ENCODE measurements at places on chromosomes 3 and 15.

DNA sequence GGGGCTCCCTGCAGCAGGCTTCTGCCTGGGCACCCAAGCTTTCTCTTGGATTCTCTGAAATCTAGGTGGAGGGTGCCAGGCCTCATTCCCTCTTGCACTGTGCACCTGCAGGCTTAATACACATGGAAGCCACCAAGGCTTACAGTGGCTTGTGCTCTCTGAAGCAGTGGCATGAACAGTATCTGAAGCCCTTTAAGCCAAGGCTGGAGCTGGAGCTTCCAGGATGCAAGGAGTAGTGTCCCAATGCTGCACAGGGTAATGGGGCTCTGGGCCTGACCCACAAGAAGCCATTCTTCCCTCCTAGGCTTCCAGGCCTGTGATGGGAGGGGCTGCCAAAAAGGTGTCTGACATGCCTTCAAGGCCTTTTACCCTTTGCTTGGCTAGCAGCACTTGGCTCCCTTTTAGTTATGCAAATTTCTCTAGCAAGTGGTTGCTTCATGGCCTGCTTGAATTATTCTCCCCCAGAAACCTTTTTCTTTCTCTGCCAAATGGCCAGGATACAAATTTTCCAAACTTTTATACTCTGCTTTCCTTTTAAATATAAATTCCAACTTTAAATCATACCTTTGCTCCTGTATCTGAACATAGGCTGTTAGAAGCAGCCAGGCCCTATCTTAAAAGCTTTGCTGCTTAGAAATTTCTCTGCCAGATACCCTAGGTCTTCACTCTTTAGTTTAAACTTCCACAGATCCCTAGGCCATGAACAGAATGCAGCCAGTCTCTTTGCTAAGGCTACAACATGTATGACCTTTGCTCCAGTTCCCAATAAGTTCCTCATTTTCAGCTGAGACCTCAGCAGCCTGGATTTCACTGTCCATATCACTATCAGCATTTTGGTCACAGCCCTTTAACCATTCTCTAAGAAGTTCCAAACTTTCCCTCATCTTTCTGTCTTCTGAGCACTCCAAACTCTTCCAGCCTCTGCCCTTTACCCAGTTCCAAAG, 201.1 kb upstream of the LRRFIP2 start:
- DNase-seq: no peak

GRCh38 chr3:104273046-104273649, 1093.6 kb upstream of the ALCAM start:
- DNase-seq: no peak

DNA sequence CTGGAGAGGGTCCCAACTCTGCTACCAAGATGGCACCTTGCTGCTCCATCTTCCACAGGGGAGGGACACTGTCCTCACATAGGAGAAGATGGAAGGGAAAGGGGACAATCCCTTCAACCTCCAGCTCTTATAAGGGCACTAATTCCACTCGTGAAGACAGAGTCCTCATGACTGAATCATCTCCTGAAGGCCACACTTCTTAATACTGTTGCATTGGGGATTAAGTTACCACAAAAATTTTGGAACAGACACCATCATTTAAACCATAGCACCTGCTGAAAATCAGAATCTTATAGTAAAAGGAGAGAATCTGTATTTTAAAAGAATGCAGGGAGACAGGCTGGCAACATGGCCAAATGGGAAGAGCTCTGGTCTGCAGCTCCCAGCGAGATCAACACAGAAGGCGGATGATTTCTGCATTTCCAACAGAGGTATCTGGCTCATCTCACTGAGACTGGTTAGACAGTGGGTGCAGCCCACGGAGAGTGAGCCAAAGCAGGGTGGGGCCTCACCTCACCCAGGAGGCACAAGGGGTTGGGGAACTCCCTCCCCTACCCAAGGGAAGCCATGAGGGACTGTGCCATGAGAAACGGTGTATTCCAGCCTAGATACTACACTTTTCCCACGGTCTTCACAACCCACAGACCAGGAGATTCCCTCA, 69.4 kb upstream of the LIPC start:
- DNase-seq: no peak

DNA sequence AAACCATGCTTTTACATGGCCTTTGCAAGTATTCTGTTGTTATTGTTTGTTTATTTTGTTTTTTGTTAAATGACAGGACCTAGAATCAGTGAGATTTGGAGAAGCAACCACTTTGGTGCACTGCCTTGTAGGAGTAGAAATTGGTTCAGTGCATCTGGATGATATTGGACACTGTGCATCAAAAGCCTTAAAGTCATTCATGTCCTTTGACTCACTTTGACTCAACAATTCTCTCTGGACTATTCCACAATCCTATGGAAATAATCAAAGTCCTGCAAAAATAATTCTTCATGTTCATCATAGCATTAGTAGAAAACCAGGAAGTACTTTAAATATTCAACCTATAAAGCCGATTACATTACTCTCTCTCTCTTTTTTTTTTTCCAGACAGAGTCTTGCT, 224.8 kb downstream of the ABHD5 start:
- no peak for DNase-seq

DNA sequence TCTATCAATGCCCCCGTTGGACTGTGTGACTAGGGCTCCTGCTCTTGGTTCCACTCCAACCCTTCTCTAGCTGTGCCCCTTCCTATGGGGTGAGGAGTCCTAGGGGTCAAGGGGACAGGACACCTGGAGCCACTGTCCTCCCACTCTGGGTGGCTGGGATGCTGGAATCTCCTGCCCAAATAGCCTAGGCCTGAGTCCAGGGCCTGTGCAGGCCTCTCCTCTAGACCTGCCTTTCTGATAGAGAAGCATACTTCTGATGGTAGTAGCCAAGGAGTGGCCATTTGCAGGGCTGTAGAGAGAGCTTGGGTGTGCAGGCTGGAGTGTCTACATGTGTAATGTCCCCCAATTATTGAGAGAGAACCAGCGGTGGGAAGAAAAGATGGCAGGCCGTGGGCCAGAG, 54.2 kb downstream of the ITGA11 start:
- no peak for DNase-seq

GRCh38 chr3:165617134-165617533, 220.1 kb downstream of the BCHE start:
- DNase-seq: no peak

- DNase-seq: no peak
Measured at GRCh38 chr15:26073430-26074333, 210.6 kb upstream of the ATP10A start.

- no peak for DNase-seq
Measured at GRCh38 chr3:152266221-152266995, 2.3 kb upstream of the MBNL1 start.

GRCh38 chr3:38731522-38731921, 82.0 kb upstream of the SCN5A start:
- no peak for DNase-seq

DNA sequence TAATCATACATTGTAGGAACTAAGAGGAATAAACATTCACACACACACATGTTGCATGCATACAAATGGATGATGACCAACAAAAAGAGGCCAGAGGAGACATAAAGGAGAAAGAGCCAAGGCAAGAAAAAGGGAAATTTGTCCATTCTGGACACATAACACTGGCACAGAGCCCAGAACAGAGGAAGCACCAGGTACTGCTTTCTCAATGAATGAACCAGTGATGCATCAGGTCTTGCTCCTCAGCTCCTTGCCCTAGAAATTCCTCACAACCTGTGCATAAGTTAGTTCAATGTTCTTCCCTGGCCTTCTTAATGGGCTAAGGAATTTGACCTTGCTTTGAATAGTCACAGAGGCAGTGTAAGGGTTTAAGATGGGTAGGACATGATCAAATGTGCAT, 270.3 kb downstream of the ERC2 start:
- DNase-seq: no peak

- no peak for DNase-seq
Measured at GRCh38 chr3:132236701-132237651, 80.2 kb upstream of the ACP3 start.

DNA sequence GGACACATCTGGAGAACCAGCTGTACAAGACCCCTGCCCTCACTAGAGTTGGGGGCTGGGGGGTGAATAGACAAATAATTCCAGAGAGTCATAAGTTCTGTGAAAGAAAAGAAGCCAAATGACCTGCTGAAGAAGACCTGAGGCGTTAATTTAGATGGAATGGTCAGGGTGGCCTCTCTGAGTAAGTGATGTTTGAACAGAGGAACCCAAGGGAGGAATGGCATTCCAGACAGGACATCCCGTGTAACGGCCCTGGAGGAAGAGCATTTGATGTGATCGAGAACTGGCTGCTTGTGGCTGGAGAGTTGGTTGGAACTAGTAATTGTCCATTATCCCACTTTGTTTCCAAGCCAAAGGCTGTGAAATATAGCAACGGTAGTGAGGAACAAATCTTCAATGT, 1.7 kb downstream of the NR2C2 start:
- DNase-seq: no peak

- no peak for DNase-seq
Measured at GRCh38 chr15:43346305-43346704, 15.9 kb upstream of the LCMT2 start.

DNA sequence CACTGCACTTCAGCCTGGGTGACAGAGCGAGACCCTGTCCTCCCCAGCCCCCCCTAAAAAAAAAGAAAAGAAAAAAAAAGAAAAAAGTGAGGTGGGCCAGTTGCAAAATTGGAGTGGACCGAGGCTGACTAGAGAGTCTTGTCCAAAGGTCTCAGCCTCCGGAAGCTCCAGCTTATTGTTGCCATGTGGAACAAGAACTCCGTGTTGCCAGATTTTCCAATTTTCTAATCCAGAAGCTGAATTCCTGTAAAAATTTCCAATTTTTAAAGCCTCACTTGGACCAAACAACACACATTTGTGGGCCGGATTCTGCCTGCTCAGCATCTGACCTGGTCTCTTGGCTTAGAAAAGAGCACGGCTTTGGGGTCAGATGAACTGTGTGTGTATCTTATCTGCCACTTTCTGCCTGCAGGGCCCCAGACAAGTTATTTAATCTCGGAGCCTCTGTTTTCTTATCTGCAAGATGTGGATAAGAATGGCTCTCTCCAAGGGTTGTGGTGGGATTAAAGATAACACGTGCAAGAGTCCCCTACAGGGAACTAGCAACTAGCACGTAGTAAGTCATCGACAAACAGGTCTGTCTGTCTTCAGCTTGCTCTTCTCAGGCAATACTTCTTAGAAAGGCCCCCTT, 73.7 kb upstream of the TLE3 start:
- no peak for DNase-seq

- DNase-seq: no peak
Measured at GRCh38 chr15:26095710-26096330, 232.7 kb upstream of the ATP10A start.

DNA sequence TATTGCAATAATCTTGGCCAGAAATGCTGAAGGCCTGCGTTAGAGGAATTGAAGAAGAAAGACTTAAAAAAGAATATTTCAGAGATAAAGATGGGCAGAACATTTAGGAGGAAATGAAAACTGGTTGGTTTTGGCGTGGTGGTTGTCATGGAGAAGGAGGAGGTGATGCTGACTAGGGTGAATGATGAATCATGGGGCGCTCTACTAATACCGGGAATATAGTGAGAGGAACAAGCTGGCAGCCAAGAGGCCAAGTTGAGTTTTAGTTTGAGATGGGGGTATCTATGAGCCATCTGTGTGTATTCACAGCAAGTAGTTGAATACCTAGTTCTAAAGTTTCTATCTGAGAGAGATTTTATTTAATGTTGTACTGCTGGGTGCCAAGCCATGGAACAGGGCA, 6.8 kb upstream of the GAP43 start:
- no peak for DNase-seq

DNA sequence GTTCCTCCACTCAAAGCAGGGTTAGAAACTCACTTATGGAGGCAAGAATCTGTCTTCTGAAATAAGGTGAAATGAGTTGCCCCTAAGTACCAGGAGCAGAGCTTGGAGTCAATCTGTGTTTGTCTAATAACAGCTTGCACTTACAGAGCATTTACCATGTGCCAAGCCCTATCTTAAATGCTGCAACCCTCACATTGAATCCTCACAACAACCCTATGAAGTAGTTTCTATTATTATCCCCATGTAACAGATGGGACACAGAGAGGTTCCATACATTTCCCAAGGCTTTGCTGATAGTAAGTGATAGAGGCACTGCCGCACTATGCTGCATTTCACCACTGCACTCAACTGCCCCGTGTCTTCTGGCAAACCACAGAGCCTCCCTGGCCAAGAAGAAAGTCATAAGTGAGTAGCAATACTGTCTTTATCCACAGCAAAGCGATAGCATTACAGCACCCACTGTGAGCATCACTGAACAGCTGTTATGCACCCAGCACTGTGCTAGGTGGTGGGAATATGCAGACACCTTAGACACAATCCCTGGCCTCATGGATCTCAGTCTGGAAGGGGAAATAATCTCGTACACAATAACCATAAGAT, 141.5 kb downstream of the SSR3 start:
- DNase-seq: no peak

DNA sequence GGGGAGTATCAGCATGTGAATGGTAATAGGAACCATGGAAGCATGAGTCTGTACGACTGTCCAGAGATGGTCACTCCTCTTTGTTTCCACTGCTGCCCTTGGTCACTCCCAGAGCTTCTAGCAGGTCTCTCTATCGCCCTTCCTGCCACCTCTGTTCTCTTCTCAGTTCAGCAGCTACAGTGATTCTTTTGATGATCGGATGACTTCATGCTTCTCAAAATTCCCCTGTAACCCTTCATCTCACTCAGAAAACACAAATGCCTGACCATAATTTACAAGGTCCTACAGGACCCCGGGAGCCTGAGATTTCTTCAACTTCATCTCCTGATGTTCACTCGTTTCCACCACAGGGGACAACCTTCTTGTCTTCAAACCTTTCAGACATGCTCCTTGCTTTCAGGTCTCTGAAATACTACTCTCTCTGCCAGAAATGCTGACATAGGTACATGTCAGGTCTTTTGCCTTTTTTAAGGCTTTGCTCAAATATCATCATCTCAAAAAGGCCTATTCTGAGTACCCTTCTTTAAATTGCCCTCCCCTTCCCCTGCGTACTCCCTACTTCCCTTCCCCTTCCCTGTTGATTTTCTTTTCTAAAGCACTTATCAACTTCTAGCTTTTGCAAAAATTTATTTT, 42.1 kb upstream of the BHLHE40 start:
- DNase-seq: no peak

DNA sequence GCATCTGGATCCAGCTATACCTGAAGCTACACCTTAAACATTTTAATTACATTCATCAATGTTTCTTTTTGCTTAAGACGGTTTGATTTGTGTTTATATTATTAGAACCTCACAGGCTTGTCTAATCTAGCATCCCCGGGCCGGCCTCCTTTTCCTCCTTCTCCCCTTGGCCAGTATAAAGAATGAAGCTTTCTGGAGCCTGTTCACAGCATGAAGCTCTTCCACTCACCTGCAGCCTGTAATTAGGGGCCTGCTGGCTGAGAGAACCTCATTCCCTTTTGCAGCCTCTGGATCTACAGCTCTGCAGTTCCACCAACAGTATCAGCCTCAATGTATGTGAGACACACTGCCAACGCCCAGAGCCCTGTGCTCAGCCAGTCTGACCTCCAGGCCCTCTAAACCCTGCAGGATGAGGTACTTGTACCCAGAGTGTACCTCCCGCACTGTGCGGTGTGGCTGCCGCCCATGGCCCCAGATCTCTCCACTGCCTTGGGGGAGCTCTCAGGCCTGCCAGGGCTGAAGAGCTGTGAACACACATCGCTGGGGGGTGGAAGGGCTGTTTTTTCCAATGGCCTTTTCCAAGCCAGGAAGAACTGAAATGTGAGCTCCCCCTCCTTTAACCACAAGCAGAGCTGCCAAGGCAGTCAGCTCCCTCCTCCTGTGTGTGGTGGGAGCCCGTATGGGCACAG, 114.7 kb upstream of the ALDH1A3 start:
- DNase-seq: no peak
